Activated CD4-positive, alpha-beta T cell treated with anti-CD3 and anti-CD28 coated beads for 4 hours (primary cell): ENCODE measurements at places on chromosomes 13 and 19.

DNA sequence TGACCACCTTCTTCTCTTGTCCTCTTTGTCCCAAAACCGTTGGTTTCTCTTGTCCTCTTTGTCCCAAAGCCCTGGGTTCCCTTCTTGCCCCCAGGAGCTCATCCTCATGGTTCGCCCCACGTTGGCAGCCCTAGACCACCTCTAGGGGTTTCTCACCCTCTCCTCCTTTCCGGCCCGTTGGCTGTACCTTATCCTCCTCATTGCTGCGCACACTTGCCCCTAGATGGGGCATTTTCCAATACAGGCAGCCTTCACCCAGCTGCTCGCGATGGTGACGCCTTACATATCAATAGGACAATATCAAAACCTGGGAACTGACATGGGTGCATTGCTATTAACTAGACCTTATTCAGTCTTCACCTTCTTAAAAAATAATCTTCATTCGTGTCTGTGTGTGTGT, 86.5 kb downstream of the IPO5 start:
- DNase-seq = no peak

DNA sequence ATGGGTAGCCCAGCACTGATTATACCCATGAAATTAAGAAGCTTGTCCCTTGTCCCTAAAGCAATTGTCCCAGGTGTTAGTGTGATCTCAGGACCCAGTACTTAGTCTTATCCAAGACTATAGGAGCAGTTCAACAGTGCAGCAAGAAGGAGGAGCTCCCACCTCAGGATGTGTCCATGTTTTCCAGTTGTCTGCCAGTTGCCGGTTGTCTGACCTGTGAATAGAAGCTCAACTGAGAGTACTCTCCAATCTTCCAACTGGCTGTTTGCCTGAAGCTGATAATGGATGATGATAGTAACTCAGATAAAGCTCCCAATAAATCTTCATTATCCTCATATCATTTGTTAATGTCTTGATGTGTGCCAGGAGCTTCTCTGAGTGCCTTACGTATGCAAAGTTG, 107.2 kb upstream of the HTR2A start:
- DNase-seq = no peak

GRCh38 chr19:10110972-10111317, 548 bp upstream of the P2RY11 start:
- no peak for DNase-seq

GRCh38 chr19:17415121-17415520, 4.7 kb upstream of the MVB12A start:
- no peak for DNase-seq

DNA sequence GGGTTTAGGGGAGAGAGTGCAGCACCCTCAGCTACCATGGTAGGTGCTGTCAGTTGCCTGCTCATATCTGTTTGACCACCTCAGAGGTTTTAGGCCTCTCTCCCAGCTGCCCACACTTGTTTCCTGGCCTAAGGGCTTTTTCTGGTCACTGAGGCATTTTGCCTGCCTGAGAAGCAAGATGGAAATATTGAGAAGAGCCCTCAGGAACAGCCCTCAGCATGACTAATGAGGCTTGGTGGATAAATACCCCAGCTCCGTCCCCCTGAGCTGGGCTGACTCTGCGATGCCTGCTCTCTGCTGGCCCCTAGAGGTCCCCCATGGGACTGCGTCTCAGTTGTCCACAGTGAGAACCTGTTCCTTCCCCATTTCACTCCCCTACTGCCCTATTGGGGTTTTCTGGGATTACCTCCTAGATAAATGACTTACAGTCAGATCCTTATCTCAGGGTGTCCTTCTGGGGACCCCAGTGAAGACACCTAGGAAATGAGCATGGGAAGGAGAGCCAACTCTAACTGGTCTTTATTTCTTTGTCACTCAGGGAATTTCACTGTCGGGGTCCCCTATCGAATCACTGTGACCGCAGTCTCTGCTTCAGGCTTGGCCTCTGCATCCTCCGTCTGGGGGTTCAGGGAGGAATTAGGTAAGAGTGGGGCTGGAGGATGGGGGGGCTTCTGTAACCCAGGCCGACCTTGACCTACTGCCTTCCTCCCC, 13.3 kb downstream of the PALM3 start:
- peak; percentile 66 for DNase-seq

DNA sequence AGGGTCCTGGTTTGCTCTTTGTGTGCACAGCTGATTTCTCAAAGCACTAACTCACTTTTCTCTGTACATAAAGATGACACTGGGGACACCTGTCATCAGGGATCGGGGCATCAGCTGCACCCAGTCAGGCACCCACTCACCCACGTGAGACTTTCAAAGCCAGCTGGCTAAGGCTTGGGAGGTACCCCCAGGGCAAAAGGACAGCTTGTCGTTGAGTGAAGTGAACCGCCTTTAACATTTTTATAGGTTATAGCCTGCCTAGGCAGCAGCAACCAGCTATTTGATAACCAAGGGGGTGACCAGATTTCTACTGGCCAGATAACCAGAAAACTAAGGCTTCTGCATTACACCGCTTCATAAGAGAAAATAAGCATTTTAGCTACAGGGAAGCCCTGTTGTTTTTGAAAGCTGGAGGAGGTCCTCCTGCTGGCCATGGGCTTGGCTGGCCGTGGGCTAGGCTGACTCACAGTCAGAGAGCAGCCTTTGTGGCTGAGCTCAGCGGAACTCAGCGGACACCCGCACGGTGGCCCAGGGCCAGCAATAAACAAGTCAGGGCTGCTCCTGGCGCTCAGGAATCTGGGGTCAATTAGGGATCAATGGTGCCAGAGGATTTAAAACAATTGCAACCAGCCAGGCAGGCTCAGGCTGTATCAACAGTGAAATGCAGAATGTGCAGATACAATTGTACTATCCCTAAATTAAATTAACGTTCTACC, 57.1 kb downstream of the ALOX5AP start:
- DNase-seq = no peak

- DNase-seq = no peak
Measured at GRCh38 chr19:2166741-2167738, 3.3 kb downstream of the DOT1L start.

DNA sequence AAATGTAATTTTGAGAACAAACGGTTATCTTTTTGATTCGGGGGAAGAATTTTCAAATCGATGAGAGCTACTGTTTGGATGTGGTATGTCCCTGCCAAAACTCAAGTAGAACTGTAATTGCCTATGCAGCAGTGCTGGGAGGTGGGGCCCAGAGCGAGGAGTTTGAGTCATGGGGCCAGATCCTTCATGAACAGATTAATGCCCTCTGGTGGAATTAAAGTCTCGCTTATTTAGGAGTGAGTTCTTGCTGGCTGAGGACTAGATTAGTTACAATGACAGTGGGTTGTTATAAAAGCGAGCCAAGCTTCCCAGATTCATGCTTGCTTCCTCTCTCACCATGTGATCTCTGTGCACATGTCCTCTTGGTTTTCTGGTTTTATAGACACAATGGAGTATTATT, 11.8 kb upstream of the PRR20A start:
- no peak for DNase-seq

DNA sequence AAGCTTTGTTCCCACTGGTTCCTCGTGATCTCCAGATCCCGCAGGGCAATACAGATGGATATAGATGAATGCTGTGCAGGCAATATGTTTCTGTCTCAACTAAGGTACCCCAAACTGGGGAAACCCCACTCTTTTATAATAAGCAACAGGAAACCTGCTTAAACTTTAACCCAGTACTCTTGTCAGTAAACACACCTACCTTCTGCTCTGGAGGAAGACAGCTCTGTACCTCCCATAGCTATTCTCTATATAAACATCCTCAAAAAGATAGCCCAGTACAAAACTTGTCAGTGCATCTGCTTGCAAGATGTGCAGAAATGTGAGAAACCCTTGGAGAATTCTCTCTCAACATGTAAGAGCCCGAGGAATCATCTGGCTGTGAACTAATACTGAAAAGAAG, 583.6 kb downstream of the OLFM4 start:
- DNase-seq = no peak

- DNase-seq = peak; percentile 14
Measured at GRCh38 chr19:52941941-52942385, 18.7 kb upstream of the ZNF888 start.

- DNase-seq = peak; percentile 90
Measured at GRCh38 chr19:10797541-10798256, 38.3 kb downstream of the TMED1 start.

- DNase-seq = no peak
Measured at GRCh38 chr19:48896191-48896720, 2.3 kb downstream of the TULP2 start.

DNA sequence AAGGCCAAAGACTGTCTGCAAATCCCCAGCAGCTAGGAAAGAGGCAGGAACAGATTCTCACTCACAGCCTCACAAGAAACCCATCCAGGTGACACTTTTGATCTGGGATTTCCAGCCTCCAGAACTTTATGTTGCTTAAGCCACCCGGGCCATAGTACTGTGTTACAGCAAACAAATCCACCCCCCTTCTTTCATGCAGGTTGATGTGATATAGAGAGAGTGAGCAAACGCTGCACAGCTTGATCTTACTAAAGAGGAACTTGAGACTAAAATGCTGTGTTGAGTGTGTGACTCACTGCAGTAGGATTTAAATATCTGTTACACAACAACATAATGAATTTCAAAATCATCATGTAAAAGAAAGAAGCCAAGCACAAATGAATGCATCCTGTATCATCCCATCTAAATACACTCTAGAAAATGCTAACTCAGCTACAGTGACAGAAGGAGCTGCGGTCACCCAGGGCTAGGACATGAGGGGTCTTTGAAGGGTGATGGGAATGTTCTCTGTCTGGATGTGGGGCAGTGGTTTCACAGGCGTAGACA, 32.2 kb downstream of the RCBTB2 start:
- DNase-seq = no peak

- no peak for DNase-seq
Measured at GRCh38 chr19:49528211-49528771, 488 bp downstream of the RCN3 start.

DNA sequence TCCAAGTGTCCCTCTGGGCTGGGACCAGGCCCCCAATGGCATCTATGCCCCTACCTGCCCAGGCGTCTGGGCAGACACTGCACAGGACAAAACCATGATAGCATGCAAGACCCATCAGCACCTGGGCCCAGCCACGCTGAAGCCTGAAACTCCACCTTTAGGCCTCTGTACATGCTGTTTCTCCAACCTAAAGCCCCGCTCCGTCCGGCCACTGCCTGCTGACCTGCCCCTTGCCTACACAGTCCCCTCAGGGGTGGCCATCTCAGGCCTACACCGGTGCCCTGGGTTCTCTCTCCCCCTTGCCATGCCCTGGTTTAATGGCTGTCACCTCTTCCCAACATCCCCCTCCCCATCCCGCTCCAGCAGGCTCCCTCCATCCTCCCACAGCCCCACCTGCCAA, 15.3 kb downstream of the GJA3 start:
- no peak for DNase-seq

DNA sequence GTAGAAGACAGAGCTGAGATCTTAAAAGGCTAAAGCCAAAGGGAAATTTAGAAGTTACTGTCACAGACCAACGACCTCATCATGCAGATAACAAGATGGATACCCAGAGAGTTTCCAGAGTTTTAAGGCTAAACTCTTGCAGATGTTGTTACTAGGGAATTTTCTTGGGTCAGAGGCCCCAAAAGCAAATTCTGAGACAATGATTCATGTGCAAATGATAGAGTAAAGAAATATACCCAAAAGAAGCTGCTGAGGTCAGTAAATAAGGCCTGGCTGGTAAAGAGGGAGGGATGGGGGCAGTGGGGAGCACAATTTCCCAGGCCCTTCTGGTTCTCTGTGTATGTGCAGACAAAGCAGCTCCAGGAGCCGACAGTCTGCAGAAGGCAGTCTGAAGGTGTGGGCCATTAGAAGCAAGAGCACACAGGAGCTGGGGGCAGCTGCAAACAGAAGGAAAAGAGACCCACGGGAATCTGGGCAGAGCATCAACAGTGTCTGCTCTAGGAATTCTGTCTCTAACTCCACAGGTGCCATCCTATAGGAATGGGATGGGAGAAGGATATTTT, 330.8 kb downstream of the TBC1D4 start:
- DNase-seq = no peak

GRCh38 chr13:27792393-27793218, at the start of gene GSX1:
TSS of gene GSX1 (plus strand) at chr13:27792483. CDS start at chr13:27792691, 208 bp downstream.
- DNase-seq = peak; percentile 7

DNA sequence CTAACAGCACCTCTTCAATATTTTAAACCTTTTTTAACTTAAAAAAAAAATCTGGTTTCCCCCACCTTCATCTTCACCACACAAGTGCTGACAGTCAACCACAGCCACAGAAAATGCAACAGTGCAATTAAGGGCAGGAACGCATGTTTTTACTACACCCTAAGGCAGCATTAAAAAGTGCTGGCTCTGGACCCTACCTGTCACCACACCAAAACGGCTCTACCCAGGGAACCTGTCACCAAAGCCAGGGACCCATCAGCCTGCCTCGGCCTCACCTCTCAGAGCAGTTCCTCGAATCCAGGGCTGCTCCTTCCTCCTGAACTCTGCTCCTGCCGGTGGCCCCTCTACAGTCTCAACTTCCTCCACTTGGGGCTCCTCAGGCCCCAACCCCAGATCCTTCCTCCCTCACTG, 22.5 kb upstream of the SLC35E1 start:
- DNase-seq = no peak

GRCh38 chr13:73146707-73147106, 87.9 kb downstream of the KLF5 start:
- DNase-seq = no peak

GRCh38 chr19:53960886-53961285, 1.9 kb upstream of the CACNG8 start:
- DNase-seq = no peak

- no peak for DNase-seq
Measured at GRCh38 chr13:19836472-19836871, 27.0 kb downstream of the ZMYM5 start.

GRCh38 chr19:50432221-50433028, at the start of gene MYBPC2:
TSS of gene MYBPC2 (plus strand) at chr19:50432892. CDS start at chr19:50432954, 62 bp downstream.
- DNase-seq = no peak

- no peak for DNase-seq
Measured at GRCh38 chr19:42695811-42696503, 44.3 kb downstream of the PSG3 start.

GRCh38 chr13:70051531-70051930, 56.1 kb upstream of the ATXN8OS start:
- no peak for DNase-seq

GRCh38 chr13:90628471-90628870, 719.0 kb upstream of the MIR17HG start:
- no peak for DNase-seq

DNA sequence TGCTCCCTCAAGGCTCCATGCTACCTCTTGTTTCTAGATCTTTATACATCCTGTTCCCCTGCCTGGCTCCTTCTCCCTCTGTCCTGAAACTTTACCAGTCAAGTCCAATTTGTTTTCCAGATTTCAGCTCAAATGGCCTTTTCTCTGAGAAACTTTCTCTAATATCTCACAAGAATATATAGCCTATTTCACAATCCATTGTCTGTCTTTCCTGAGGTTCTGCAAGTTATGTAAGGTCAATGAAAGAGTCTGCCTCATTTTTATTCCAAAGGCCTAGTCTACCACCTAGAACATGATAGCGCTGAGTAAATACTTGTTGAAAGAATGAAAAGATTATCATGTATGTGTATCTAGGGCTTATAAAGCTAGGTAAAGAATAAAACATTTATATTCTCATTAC, 348.8 kb downstream of the SPRY2 start:
- DNase-seq = no peak
